ENCODE measurements at places on chromosomes 2 and 18.

DNA sequence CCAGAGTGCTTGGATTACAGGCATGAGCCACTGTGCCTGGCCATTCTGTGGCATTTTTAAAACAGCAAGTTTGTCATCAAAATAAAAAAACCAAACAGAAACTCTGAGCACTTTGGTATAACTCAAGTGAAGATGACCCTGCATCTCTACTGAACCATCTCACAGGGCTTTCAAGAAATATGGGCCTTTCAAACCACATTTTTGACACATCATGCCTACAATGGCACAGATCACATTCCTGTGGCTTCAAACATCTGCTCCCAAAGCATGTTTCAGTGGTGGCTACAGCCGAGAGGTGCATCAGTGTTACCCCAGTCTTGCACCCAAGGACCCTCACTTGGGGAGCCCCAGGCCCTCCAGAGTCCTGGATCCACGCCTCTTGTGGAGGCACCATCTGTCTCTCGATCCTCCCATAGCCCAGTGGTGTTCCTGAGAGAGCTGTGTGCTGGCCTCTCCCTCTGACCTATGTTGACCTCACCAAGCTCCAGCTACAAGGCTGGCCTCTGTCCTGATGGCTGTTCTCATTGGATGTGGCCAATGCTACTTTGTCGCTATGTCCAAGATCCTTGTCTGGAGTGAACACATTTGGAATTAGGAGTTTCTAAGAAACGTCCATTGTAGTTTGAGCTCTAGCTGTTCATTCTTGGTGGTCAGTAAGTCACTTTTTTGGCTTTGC is 55.2 kb upstream of the RALBP1 start:
- no peak for DNase-seq

DNA sequence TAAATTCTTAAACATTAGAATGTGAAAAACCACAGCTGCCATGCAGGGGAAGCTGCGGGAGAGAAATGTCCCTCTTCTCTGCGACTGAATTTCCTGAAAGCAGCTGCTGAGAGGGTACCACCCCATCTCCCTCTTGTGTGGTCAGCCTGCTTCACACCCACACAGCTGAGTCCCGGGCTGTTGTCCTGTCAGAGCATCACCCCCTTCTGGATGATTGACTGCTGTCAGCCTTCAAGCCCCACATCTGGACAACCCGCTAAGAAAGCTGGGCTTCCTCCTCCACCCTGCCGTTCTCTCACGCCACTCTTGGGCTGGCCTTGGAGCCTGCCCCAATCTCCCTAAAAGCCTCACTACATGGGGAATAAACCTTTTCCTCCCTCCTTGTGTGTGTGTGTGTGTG is 26.0 kb downstream of the SH3YL1 start:
- DNase-seq, result no peak

- no peak for DNase-seq
Measured at GRCh38 chr2:17634997-17635396, 94.5 kb downstream of the VSNL1 start.

DNA sequence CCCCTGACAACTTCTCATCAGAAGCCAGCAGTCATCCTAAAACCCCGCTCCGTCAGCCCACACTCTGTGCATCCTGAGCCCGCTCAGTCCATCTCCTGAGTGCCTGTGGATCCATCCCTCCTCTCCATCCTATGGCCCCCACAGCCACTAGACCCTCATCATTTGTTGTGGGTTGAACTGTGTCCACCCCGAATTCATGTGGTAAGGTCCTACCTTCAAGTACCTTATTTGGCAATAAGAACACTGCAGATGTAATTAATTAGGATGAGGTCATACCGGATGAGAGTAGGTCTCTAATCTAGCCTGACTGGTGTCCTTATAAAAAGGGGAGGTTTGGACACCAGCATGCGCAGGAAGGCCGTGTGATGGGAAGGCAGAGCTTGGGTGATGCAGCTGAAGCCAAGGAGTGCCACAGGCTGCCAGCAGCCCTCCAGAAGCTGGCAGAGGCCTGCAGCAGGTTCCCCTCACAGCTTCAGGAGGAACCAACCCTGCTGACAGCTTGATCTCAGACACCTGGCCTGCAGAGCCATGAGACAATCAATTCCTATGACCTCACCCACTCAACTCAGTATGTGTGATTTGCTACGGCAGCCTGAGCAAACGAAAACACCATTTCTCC is 192.4 kb downstream of the ZBTB7C start:
- no peak for DNase-seq

DNA sequence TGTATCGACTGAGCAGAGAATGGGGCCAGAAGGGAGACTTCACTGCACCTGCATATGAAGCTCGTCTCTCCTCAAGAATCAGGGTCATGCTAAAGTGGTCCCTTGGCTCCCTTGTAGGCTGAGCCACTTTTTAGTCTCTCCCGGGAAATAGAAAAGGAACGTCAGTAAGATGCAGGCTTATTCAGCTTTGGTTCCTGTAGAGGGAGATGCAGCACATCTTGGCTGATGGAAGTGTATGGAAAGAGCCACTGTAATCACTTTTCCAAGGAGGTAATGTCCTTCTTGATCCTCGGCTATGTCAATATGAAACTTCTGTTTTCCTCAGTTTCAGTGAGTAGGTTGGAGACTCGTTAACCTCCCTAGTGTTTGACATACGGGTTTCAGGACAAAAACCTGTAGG is 235.2 kb downstream of the GCA start:
- DNase-seq, result no peak

DNA sequence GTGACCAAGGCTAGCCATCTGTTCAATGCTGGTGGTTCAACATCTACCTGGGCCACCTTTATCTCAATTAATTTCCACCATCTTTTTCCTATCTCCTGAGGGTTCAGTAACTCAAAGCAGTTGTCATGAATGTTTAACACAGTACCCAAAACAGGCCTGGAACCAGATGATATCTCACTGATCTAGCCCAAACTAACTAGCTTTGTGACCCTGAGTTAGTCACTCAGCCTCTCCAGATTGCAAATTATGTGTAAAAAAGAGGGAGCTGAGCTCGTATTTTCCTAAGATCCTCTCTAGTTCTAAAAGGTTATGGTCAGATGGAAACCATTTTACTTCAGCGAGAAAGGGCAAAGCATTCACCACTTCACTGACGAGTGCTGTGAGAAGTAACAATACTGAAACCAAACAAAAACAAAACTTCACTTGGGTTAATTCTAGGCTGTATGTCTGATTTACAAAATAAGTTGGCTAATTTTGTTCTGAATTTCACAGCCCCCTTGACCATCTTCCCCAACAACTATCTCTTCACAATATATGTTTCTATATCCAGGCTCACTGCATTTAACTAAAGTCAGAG is 14.8 kb downstream of the SPRED2 start:
- no peak for DNase-seq

- DNase-seq, result no peak
Measured at GRCh38 chr2:134482766-134483340, 229.0 kb downstream of the MGAT5 start.

DNA sequence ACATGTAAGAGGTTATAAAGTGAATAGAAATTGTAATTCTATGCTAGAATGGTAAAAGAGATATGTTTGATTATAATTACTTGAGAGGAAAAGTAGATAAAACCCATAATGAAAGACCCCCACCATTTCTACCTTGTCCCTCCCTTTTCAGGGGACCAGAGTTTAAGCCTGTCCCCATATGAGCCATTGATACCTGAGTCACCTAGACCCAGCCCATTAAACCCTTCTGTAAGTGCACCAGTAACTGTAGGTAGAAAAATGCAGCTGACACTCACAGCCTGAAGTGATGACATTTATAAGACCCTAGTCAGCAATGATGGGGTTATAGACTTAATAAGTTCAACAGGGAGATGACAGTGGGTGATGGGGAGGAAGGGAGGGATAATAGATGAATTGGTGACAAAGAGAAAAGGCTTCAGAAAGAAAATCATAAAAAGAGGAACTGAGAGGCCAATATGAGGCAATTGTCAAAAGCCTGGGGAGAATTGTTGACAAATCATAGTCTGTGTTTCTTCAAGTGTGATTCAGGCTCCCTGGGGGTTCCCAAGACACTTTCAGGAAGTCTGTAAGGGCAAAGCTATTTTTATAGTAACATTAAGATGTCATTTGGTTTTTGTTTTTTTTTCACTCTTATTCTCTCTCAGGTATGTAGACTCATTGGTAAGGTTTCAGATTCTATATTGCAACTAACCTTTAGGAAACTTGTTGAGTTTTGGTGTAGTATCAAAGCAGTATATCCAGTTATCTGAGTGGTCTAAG is 544.2 kb downstream of the SATB2 start:
- DNase-seq, result no peak

DNA sequence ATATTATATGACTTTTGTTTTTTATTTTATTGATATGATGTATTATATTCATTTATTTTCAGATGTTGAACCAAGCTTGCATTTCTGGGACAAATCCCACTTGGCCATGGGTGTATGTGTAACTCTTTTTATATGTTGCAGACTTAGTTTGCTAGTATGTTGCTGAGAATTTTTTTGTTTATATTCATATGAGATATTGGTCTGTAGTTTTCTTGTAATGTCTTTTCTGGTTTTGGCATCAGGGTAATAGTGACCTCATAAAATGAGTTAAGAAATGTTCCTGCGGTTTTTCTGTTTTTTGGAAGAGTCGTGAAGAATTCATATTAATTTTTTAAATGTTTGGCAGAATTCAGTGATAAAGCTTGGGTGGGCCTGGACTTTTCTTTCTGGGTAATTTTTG is 88.7 kb downstream of the ASB1 start:
- DNase-seq, result no peak

DNA sequence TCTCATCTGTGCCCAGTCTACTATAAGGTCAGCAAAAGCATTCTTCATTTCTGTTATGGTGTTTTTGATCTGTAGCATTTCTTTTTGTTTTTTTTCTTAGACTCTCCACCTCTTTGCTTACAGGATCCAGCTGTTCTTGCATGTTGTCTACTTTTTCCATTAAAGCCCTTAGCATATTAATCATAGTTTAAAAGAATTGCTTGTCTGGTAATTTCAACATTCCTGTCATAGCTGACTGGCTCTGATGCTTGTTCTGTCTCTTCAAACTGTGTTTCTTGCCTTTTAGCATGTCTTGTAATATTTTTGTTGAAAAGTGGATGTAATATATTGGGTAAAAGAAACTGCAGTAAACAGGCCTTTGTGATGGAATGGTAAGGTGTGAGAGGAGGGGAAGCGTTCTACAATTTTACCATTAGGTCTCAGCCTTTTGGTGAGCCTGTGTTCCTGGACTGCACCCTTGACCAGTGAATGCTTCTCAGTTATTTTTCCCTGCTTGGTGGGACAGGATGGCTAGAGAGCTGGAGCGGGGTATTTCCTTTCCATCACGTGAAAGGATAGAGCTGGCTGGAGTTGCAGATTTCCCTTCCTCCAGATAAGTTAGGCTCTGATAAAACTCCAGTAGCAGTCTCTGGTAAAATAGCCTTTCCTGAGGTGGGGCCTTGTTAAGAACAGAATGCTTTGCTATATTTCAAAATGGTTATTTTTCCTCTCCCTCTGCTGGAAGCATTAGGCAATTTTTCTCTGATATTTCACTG is 65.4 kb downstream of the PLA2R1 start:
- no peak for DNase-seq

GRCh38 chr2:219254590-219255201 is 978 bp upstream of the TUBA4A start:
- DNase-seq, result peak; percentile 73

GRCh38 chr2:144170179-144170578 is 349.7 kb downstream of the ZEB2 start:
- DNase-seq, result no peak

- DNase-seq, result no peak
Measured at GRCh38 chr18:75346671-75347070, 80.8 kb downstream of the SMIM21 start.

- no peak for DNase-seq
Measured at GRCh38 chr2:119149611-119150010, 8.9 kb downstream of the C1QL2 start.

DNA sequence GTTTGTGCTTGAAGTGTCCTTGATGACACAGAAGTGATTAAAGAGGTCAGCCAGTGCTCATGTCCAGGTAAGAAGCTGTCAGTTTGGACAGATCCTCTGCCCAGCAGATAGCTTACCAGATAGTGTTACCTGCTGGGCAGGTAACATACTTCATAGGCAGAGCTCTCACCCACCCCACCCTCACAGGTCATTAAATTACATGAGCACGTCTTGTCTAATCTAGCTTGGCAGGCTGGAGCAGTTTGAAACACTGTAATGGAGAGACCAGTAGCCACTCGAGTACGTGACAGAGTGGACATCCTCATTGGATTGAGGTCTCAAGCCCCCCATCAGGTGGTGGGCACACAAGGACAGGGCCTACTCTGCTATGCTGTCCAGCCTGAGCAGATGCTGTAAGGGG is 27.1 kb downstream of the TTC32 start:
- peak; percentile 49 for DNase-seq

GRCh38 chr2:128280901-128281321 is 37.8 kb downstream of the HS6ST1 start:
- peak; percentile 45 for DNase-seq

DNA sequence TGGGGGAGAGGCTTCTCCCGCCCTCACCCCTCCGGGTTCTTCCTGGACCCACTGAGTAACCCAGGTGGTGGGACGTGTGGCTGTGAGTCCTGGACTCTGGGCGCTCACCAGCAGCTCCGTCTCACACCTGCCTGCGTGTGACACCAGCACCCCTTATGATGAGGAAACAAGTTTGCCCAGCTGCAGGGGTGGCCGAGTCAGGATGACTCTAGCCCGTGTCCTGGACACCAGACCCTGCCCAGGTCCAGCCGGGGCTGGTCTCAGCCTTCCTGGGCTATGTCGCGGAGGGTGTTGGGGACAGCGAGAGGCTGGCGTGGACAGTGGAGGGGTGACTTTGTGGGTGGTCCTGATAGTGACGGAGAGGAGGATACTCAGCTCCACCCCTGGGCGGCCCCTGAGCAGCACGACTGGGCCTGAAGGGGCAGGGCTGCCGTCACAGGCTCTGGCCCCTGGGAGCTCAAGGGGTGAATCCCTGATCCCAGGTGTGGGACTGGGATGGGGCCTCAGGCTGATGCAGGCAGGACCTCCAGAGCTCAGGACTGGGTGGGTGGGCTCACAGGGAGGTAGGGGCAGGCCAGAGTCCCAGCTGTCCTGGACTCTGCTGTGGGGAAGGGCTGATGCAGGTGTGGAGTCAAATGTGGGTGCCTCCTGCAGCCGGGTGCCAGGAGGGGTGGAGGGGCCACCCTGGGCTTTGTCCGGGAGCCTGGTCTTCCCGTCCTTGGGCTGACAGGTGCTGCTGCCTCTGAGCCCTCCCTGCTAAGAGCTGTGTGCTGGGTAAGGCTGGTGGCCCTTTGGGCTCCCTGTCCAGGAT is 3.7 kb downstream of the GPR35 start:
- peak; percentile 57 for DNase-seq
